Type B pancreatic cell (in vitro differentiated cells): ENCODE measurements at places on chromosomes 5 and 9. TPM values are rescaled to one million over a fixed set of nuclear protein-coding genes. Genes with fewer than 3 reads are reported as not detected.
A peak's percentile ranks its signal among the peaks of the same experiment; 100 is the strongest.

- no peak overlapping the region for H3K4me3 ChIP-seq
- H3K27me3 ChIP-seq = peaks cover 3% of the 10 kb centered on the region
- no peaks in the 10 kb centered on the region for H3K4me1 ChIP-seq
- H3K27ac ChIP-seq = no peak overlapping the region
Measured at GRCh38 chr9:3708751-3709150, 182.9 kb upstream of the RFX3 start.

DNA sequence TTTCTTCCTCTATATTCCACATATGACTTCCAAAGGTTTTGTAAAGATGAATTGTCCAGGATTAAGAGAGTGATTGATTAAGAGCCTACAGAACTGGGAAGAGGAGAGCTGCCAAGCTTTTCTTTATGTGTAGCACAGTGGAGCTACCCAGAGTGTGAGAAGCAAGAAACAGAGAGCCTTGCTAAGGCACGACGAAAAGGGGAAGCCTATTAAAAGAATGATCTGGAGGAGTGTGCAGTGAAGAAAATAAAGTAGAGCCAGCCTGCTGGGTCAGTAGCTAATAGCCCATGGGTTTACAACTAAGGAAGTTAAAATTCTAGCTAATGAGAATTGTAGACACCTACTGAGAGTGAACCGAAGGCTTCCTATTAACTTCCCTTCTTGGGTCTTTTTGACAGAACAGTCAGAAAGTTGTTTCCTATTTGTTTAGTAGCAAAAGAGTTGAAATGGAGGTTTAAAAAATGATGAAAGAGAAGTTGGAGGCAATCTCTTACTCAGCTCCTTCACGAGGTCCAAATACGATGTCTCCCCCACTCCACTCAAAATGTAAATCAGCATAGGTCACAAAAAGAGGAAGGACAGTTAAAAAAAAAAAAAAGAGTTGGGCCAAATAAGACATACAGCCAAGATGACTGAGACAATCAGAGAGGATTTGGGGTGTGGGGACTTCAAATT, 957 bp upstream of the PRR16 start:
- no peaks in the 10 kb centered on the region for H3K36me3 ChIP-seq
- H3K27ac ChIP-seq = no peak overlapping the region
- peaks cover 4% of the 10 kb centered on the region for H3K4me1 ChIP-seq
- peaks cover 69% of the 10 kb centered on the region for H3K27me3 ChIP-seq
- DNase-seq = no peak
- H3K4me3 ChIP-seq = peak overlapping the region; percentile 90

DNA sequence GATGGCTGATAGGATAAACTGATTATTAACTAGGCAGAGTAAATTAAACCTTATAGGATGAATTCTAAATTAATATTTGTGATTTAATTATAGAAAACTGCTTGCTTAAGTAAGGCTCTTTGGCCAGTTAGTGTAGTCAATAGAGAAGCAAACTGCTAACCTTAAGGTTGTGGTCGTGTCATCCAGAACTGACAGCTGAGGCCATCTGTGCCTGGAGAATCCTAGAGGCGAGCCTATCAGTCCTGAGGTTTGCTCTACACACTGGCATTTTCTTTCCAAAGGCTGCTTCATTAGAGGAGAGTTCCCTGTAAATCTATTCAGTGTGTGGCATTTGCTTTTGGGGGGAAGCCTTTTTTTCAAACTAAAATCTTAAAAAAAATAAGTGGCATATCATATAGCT, 169.2 kb downstream of the MEF2C start:
- H3K36me3 ChIP-seq = no peaks in the 10 kb centered on the region
- no peak for DNase-seq
- no peak overlapping the region for H3K4me3 ChIP-seq
- H3K27me3 ChIP-seq = peaks cover 9% of the 10 kb centered on the region
- H3K27ac ChIP-seq = no peak overlapping the region
- H3K4me1 ChIP-seq = no peaks in the 10 kb centered on the region

- H3K4me3 ChIP-seq = no peak overlapping the region
- peaks cover 71% of the 10 kb centered on the region for H3K4me1 ChIP-seq
- H3K36me3 ChIP-seq = peaks cover 7% of the 10 kb centered on the region
- peak overlapping the region; percentile 12 for H3K27ac ChIP-seq
- DNase-seq = no peak
- H3K27me3 ChIP-seq = no peaks in the 10 kb centered on the region
Measured at GRCh38 chr5:56829137-56829908, 14.0 kb downstream of the MAP3K1 start.

DNA sequence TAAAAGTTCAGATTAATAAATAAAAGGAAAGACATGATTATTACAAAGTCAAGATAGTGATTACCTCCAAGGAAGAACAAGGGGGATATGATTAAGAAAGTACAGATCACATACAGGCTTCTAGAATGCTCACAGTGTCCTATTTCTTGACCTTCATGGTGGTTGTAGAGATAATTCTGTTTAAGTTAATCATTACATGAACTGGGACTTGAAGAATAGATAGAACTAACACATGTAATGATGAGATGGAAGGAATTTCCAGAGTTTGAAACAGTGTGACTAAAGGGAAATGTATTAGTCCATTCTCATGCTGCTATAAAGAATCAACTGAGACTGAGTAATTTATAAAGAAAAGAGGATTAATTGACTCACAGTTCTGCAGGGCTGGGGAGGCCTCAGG, 72.7 kb downstream of the LURAP1L start:
- H3K4me1 ChIP-seq = peaks cover 14% of the 10 kb centered on the region
- H3K4me3 ChIP-seq = no peak overlapping the region
- DNase-seq = no peak

Gene RETREG1
- 11.6 and 18.8 TPM in 2 replicates for total RNA-seq
